ENCODE measurements at places on chromosomes 11 and 22.

- H3K27ac ChIP-seq: no peak overlapping the region
- no peaks in the 10 kb centered on the region for H3K27me3 ChIP-seq
- H3K4me3 ChIP-seq: no peak overlapping the region
- no peak for DNase-seq
These were observed 58.7 kb downstream of the PARVB start for GRCh38 chr22:44082801-44083200.

DNA sequence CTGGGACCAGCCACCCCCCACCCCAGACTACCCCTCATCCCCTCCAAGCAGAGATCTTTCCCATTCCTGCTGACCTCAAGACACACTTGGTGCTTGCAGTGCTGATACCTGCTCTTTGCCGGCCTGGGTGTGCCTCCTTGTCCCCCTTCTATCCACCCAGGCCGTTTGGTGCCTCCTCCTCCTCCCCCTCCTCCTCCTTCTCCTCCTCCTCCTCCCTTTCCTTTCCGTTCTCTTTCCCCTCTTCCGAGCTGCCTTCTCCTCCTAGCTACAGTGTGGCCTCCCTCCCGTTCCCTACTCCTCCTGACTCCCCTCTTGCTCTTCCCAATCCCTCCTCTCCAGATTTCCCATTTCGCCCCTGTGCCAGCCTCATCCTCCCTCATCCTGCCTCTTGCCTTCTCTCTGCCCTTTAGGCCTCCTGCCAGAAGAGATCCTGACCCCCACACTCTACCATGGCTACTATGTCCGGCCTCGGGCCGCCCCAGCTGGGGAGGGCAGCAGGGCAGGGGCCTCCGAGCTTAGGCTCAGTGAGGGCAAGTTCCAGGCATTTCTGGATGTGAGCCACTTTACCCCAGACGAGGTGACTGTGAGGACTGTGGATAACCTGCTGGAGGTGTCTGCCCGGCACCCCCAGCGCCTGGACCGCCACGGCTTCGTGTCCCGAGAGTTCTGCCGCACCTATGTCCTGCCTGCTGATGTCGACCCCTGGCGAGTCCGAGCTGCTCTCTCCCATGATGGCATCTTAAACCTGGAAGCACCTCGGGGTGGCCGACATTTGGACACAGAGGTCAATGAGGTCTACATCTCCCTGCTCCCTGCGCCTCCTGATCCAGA, 712 bp downstream of the HSPB2 start:
- no peaks in the 10 kb centered on the region for H3K36me3 ChIP-seq
- no peak overlapping the region for H3K27ac ChIP-seq

- H3K36me3 ChIP-seq: no peaks in the 10 kb centered on the region
- peak overlapping the region; percentile 90 for H3K4me3 ChIP-seq
- H3K27me3 ChIP-seq: no peaks in the 10 kb centered on the region
- no peak overlapping the region for H3K27ac ChIP-seq
- no peak for DNase-seq
These were observed 480 bp upstream of the MTMR2 start for GRCh38 chr11:95924414-95924760.

- DNase-seq: no peak
- peaks cover 6% of the 10 kb centered on the region for H3K4me1 ChIP-seq
- no peak overlapping the region for H3K27ac ChIP-seq
- no peak overlapping the region for H3K4me3 ChIP-seq
- H3K27me3 ChIP-seq: peaks cover 17% of the 10 kb centered on the region
These were observed 579 bp upstream of the CABP7 start for GRCh38 chr22:29718949-29719898.

GRCh38 chr11:46554213-46555147, 39.3 kb downstream of the AMBRA1 start:
- DNase-seq: no peak
- H3K27ac ChIP-seq: no peak overlapping the region
- H3K4me1 ChIP-seq: peaks cover 10% of the 10 kb centered on the region
- no peaks in the 10 kb centered on the region for H3K36me3 ChIP-seq

GRCh38 chr22:29475550-29475949, 4.5 kb upstream of the NEFH start:
- peaks cover 4% of the 10 kb centered on the region for H3K4me1 ChIP-seq
- peaks cover 9% of the 10 kb centered on the region for H3K27me3 ChIP-seq
- no peak overlapping the region for H3K4me3 ChIP-seq
- no peak overlapping the region for H3K27ac ChIP-seq

DNA sequence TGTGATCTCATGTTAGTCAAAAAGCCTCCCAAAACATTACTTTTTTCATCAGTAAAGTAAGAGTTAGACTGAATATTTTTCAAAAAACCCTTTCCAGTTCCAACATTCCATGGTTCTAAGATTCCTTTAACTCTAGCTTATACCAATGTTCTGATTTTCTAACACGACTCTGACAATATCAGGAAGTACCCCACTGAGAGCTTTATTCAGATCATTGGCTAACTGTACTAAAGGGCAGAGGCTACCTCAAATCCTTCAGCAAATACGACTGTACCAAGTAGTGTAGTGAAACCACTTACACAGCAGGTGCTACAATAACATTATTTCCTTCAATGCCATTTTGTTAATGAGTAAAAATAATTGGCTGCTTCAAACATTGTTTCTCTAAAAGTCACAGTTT, 213.4 kb upstream of the PITPNB start:
- H3K27me3 ChIP-seq: no peaks in the 10 kb centered on the region
- H3K4me3 ChIP-seq: no peak overlapping the region
- no peak for DNase-seq
- no peak overlapping the region for H3K27ac ChIP-seq
- no peaks in the 10 kb centered on the region for H3K36me3 ChIP-seq
- no peaks in the 10 kb centered on the region for H3K4me1 ChIP-seq

GRCh38 chr22:44711241-44711560, 9.2 kb downstream of the PRR5 start:
- peaks cover 4% of the 10 kb centered on the region for H3K4me1 ChIP-seq
- no peaks in the 10 kb centered on the region for H3K36me3 ChIP-seq
- H3K27me3 ChIP-seq: no peaks in the 10 kb centered on the region

- no peak for DNase-seq
- no peaks in the 10 kb centered on the region for H3K4me1 ChIP-seq
- H3K27me3 ChIP-seq: no peaks in the 10 kb centered on the region
- no peak overlapping the region for H3K27ac ChIP-seq
- no peak overlapping the region for H3K4me3 ChIP-seq
These were observed 55.5 kb upstream of the SLC5A12 start for GRCh38 chr11:26777372-26777808.

GRCh38 chr11:8828046-8828445, 82.9 kb upstream of the AKIP1 start:
- DNase-seq: no peak
- H3K36me3 ChIP-seq: no peaks in the 10 kb centered on the region
- H3K27ac ChIP-seq: no peak overlapping the region
- H3K4me3 ChIP-seq: no peak overlapping the region

- H3K27me3 ChIP-seq: no peaks in the 10 kb centered on the region
- H3K36me3 ChIP-seq: no peaks in the 10 kb centered on the region
- no peaks in the 10 kb centered on the region for H3K4me1 ChIP-seq
These were observed 7.5 kb downstream of the ME3 start for GRCh38 chr11:86664930-86665329.

GRCh38 chr11:85672105-85672902, 7.4 kb upstream of the CREBZF start:
- H3K27me3 ChIP-seq: no peaks in the 10 kb centered on the region
- no peak for DNase-seq
- no peaks in the 10 kb centered on the region for H3K36me3 ChIP-seq
- no peak overlapping the region for H3K27ac ChIP-seq
- no peak overlapping the region for H3K4me3 ChIP-seq
- H3K4me1 ChIP-seq: no peaks in the 10 kb centered on the region

GRCh38 chr11:35491231-35491871, 34.1 kb downstream of the PAMR1 start:
- no peaks in the 10 kb centered on the region for H3K27me3 ChIP-seq
- no peaks in the 10 kb centered on the region for H3K4me1 ChIP-seq
- DNase-seq: no peak
- no peak overlapping the region for H3K27ac ChIP-seq

- H3K27me3 ChIP-seq: peaks cover 6% of the 10 kb centered on the region
- no peaks in the 10 kb centered on the region for H3K4me1 ChIP-seq
- H3K4me3 ChIP-seq: no peak overlapping the region
- no peak overlapping the region for H3K27ac ChIP-seq
- H3K36me3 ChIP-seq: no peaks in the 10 kb centered on the region
- no peak for DNase-seq
These were observed 163.8 kb downstream of the BRD1 start for GRCh38 chr22:49663823-49664222.

- no peak overlapping the region for H3K4me3 ChIP-seq
- H3K27me3 ChIP-seq: no peaks in the 10 kb centered on the region
- H3K27ac ChIP-seq: no peak overlapping the region
These were observed 3.9 kb upstream of the TRAF6 start for GRCh38 chr11:36513965-36514364.

- H3K4me3 ChIP-seq: no peak overlapping the region
- no peak for DNase-seq
- no peaks in the 10 kb centered on the region for H3K4me1 ChIP-seq
- H3K36me3 ChIP-seq: no peaks in the 10 kb centered on the region
- no peak overlapping the region for H3K27ac ChIP-seq
These were observed 52.4 kb downstream of the GRIK4 start for GRCh38 chr11:120563703-120564572.

DNA sequence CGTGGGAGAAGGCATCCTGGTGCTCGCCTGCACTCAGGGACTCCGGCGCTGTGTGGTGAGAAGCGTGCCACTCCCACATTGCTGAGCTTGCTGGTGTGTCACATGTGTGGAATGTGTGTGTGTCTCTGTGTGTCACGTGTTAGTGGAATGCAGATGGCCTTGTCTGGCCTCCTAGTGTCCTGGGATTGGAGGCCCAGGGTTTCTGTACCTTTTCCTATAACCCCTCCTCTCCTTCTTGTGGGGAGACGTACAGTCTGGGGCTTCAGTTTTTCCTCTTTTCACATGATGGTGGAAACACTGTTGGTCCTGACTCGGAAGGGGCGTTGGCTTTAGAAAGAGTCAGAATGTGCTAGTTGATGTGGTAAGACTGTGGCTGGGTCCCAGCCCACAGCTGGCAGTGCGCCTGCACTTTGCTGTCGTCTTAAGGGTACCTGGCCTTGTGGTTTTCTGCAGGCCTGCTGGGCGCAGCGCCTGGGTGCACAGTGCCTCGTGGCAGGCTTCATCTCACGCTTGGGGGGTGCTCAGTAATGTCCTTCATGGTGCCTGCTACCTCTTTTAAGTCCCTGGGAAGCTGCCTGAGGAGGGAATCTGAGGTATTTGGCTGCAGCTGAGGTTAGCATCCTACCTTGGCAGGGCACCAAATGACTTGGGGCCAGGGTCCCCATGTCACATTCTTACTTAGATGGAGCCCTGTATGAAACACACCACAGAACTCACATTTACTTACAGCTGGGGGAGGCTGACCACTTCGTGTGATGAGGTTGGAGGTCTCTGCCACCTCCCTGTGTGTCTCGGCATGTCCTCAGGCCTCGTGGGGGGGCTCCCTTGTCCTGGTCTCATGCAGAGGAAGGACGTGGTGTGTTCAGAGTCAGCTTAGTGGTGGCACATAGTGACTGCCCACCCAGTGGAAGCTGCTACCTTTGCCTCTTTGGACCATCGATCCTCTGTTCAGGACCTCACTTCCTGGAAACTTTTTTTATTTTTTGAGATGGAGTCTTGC, 61.9 kb downstream of the MED15 start:
- H3K4me1 ChIP-seq: peaks cover 76% of the 10 kb centered on the region
- no peaks in the 10 kb centered on the region for H3K27me3 ChIP-seq
- peak; percentile 86 for DNase-seq

GRCh38 chr11:127894316-127894715, 693.0 kb downstream of the ETS1 start:
- no peaks in the 10 kb centered on the region for H3K27me3 ChIP-seq
- no peaks in the 10 kb centered on the region for H3K36me3 ChIP-seq

GRCh38 chr11:77519847-77520246, 46.0 kb upstream of the PAK1 start:
- H3K4me3 ChIP-seq: no peak overlapping the region
- H3K36me3 ChIP-seq: no peaks in the 10 kb centered on the region
- no peaks in the 10 kb centered on the region for H3K27me3 ChIP-seq
- no peaks in the 10 kb centered on the region for H3K4me1 ChIP-seq
- DNase-seq: no peak

DNA sequence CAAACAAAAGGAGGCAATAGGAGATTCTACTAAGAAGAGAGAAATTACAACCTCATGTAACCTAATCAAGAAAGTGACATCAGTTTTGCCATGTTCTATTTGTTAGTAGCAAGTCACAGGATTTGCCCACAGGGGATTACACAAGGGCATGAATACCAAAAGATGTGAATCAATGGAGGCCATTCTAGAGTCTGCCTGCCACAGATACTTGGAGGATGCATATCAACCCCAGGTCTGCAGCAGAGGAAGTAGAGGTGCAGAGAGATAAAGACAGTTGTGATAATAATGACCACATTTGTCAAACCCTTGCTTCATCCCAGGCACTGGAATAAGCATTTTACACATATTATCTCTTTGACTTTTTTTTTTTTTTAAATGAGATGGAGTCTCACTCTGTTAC, 2.4 kb upstream of the ASCC2 start:
- no peak overlapping the region for H3K4me3 ChIP-seq
- no peaks in the 10 kb centered on the region for H3K36me3 ChIP-seq
- H3K4me1 ChIP-seq: peaks cover 18% of the 10 kb centered on the region
- DNase-seq: no peak
- H3K27me3 ChIP-seq: no peaks in the 10 kb centered on the region
- no peak overlapping the region for H3K27ac ChIP-seq

GRCh38 chr11:16774936-16775613, 36.6 kb downstream of the C11orf58 start:
- H3K36me3 ChIP-seq: no peaks in the 10 kb centered on the region
- H3K27ac ChIP-seq: no peak overlapping the region
- no peak for DNase-seq
- H3K4me3 ChIP-seq: no peak overlapping the region
- no peaks in the 10 kb centered on the region for H3K27me3 ChIP-seq
- no peaks in the 10 kb centered on the region for H3K4me1 ChIP-seq

DNA sequence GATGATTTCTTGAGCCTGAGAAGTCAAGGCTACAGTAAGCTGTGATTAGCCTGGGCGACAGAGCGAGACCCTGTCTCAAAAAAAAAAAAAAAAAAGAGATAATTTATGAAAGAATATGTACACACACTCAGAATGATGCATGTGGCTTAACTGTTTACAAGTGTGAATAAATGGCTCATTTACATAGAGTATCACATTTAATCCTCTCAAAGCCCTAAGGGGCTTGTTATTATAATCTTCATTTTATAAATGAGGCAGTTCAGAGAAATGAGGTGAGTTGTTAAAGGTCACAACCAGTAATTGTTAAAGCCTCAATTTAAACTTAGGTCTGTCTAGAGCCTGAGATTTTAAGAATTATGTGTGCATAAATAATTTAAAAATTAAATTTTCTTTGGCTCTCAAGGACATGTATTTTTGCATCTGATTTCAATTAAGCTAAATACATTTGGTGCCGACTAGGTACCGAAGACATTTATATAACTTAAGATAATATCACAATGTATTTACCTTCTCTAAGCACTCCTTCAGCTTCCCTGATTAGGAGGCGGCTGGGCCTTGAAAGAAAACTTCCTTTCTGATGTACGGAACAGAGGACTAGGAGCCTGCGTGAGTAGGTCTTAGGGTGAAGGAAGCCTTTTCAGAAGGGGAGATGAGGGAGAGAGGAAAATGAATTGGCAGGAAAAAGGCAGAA, 28.5 kb upstream of the DDX6 start:
- DNase-seq: no peak
- H3K36me3 ChIP-seq: no peaks in the 10 kb centered on the region

- no peaks in the 10 kb centered on the region for H3K36me3 ChIP-seq
- H3K4me3 ChIP-seq: no peak overlapping the region
- no peak overlapping the region for H3K27ac ChIP-seq
- H3K4me1 ChIP-seq: peaks cover 10% of the 10 kb centered on the region
- no peak for DNase-seq
These were observed 2.7 kb downstream of the MAJIN start for GRCh38 chr11:64969209-64969608.

- no peak overlapping the region for H3K27ac ChIP-seq
- H3K4me3 ChIP-seq: no peak overlapping the region
- DNase-seq: no peak
- no peaks in the 10 kb centered on the region for H3K36me3 ChIP-seq
These were observed 169.9 kb downstream of the CTTN start for GRCh38 chr11:70568035-70568813.
